ENCODE measurements at places on chromosomes 6 and 20.

- no peak for DNase-seq
Observed at GRCh38 chr6:44082872-44083321, 44.4 kb downstream of the MRPL14 start.

DNA sequence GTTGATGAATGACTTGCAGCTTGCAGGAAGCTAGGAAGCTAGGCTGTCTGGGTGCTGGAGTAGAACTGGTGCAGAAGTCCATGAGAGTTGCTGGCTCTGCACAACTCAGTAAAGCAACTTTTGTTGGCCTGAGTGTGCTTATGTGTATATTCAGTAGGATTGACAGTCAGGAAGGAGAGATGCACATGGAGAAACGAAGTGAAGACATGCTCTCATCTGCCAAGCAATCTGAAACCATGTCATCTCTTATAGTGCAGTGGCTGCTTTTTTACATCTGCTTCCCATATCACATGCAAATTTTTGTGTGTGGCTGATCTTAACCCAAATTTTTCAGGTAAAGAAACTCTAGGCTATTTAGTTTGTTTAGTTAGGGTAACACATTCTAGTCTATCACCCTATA lies 252.4 kb upstream of the HS3ST5 start:
- DNase-seq = no peak

- DNase-seq = no peak
Observed at GRCh38 chr20:9626357-9626756, 112.0 kb downstream of the LAMP5 start.

GRCh38 chr6:162621246-162621645 lies 106.3 kb downstream of the PRKN start:
- DNase-seq = peak; percentile 43

GRCh38 chr6:18427296-18427695 lies 40.1 kb downstream of the RNF144B start:
- DNase-seq = no peak

DNA sequence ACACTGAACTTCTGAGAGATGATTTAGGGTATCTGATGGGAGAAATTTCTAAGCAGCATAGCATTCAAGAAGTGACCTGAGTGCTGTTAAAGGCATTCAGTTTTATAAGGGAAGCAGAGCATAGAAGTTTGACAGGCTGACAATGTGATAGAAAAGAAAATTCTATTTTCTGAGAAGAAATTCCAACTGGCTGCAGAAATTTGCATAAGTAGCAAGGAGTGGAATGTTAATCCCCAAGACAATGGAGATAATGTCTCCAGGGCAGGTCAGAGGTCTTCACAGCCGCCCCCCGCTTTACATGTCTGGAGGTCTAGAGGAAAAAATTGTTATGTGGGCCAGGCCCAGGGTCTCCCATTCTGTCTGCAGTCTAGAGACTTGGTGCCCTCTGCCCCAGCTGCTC lies 1361.8 kb upstream of the EYS start:
- DNase-seq = no peak

DNA sequence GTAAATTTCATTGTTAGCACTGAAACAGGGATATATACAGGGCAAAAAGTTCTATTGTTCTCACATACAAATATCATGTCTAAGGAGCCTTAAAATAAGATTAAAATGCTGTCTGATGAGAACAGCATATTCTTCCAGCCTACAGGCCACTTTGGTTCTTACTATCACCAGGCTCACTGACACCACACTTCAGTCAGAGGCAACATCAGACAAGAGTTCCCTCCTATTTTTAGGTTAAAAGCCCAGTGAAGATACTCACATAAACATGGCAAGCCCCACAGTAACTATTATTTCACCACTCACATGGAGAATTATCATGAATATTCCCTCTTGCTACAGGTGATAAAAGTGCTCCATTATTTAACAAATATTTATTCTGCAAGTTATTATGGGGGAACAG lies 175.8 kb downstream of the ISM1 start:
- no peak for DNase-seq

DNA sequence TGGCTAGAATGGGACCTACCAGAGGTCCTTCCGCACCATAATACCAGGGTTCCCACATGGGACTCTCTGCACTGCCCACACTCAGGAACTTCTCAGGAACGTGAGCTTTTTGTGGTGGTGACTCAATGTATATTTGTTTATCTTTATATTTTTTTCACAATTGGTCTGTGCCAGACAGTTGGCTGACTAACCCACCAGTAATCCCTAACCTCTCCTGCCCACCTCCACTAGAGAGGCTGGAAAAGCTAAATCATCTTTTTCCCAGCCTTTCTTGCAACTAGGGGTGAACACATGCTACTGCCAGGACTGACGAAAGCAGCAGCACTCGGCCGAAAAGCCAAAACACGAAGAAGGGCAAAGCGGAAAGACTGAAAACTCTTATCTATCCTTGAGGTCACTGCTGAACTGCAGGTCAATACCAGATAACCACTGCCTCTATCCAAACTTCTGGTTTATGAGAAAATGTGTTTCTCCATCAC lies 112.9 kb downstream of the TRERF1 start:
- no peak for DNase-seq

DNA sequence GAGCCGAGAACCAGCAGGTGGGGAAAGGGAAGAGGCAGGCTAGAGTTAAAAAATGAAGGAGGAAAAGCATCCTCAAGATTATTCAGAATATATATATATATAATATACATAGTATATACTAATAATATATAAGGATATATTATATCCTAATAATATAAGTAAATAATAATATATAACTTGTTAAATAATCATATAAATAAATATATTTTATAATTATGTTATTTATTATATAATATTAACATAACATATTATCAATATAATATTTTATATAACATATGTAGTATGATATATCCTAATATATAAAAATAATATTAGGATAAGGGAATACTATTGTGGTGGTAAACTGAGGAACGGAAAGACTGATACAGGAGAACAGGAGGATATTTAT lies 171.8 kb downstream of the TRIM27 start:
- DNase-seq = no peak

- no peak for DNase-seq
Observed at GRCh38 chr6:8059129-8059528, 5.1 kb downstream of the BLOC1S5 start.

GRCh38 chr20:53999077-53999476 lies 71.3 kb downstream of the BCAS1 start:
- no peak for DNase-seq

GRCh38 chr20:4813076-4813862 lies 91.6 kb downstream of the PRND start:
- peak; percentile 27 for DNase-seq

- no peak for DNase-seq
Observed at GRCh38 chr6:167091026-167091804, 31.7 kb upstream of the CCR6 start.

- DNase-seq = no peak
Observed at GRCh38 chr6:164108869-164109769, 694.6 kb downstream of the QKI start.

- DNase-seq = no peak
Observed at GRCh38 chr6:127630800-127631199, 53.8 kb downstream of the C6orf58 start.

- no peak for DNase-seq
Observed at GRCh38 chr6:23977706-23978105, 148.3 kb upstream of the NRSN1 start.

- no peak for DNase-seq
Observed at GRCh38 chr6:156953127-156953478, 175.9 kb downstream of the ARID1B start.

DNA sequence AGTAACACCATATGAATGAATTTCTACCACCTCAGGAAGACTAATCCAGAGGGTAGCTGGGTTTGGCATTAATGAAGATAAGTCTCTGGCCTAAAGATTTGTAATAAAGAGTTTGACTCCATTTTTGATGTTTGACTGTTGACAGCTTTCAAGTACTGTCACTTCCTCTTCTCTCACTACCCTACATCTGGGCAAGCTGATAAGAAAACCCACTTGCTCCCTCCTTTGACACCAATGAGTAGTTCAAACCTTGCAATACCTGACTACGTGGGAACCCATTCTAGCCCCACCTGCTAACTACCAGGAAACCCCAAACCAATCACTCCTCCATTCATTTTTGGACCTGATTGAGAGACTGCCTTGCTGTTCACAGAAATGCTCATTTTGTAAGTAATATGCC lies 621.5 kb downstream of the TENT5A start:
- DNase-seq = no peak

- no peak for DNase-seq
Observed at GRCh38 chr6:33840048-33840926, 36.5 kb upstream of the MLN start.

- no peak for DNase-seq
Observed at GRCh38 chr20:19114410-19114809, 98.0 kb upstream of the SLC24A3 start.

GRCh38 chr6:126873351-126873750 lies 245.1 kb upstream of the RSPO3 start:
- no peak for DNase-seq

DNA sequence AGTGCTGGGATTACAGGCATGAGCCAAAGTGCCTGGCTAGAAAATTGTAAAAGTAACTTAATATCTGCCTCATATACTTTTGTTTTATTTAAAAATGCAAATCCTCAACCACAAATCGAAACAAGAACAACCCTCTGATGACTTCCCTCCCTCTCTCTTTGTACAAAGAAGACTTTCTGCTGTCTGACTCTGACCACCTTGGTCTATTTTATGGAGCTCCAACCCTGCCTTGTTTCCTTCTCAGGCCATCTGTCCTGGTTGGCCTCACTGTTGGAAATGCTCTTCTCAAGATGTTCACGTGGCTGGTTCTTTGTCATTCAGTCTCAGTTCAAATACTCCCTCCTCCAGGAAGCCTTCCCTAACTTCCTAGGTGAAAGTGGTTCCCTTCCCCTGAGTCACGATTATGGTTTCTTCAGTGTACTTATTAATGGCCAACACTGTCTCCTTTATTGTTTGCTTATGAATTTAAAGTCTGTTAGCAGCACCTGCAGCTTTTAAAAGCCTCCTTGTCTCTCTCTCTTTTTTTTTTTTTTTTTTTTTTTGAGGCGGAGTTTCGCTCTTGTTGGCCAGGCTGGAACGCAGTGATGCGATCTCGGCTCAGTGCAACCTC lies 151.5 kb upstream of the SALL4 start:
- no peak for DNase-seq

GRCh38 chr6:19035461-19036195 lies 648.5 kb downstream of the RNF144B start:
- DNase-seq = no peak

- no peak for DNase-seq
Observed at GRCh38 chr6:10861086-10861485, 20.8 kb downstream of the GCM2 start.

Data from iPS-NIHi11 (cell line).